ENCODE measurements at places on chromosomes 6 and 20.
A peak's percentile ranks its signal among the peaks of the same experiment; 100 is the strongest.

DNA sequence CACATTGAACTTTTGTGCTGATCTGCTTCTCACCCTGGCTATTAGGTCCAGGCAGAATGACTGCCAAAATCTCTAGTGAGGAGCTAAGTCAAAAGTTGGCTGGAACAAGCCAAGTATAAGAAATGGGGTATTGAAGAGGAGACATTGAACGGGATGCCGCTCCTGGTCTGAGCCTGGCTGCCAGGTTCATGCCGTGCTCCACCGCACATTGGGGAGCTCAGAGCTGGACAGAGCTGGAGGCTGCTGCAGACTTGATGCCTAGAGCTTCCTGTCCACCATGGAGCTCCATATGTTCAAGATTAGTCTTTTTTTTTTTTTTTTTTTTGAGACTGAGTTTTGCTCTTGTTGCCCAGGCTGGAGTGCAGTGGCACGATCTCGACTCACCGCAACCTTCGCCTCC is 4.1 kb upstream of the IFT52 start:
- DNase-seq = no peak

DNA sequence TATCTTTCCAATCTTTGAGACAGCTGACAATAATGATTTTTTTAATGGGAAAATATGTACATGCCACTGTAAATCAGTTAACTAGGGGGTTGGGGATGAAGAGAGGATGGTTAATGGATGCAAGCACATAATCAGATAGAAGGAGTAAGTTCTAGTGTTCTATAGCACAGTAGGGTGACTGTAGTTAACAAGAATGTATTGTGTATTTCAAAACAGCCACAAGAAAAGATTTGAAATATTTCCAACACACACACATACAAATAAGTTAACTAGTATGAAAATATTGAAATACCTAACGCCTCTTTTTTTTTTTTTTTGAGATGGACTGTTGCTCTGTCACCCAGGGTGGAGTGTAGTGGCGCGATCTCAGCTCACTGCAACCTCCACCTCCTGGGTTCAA is 153.4 kb upstream of the SALL4 start:
- no peak for DNase-seq

DNA sequence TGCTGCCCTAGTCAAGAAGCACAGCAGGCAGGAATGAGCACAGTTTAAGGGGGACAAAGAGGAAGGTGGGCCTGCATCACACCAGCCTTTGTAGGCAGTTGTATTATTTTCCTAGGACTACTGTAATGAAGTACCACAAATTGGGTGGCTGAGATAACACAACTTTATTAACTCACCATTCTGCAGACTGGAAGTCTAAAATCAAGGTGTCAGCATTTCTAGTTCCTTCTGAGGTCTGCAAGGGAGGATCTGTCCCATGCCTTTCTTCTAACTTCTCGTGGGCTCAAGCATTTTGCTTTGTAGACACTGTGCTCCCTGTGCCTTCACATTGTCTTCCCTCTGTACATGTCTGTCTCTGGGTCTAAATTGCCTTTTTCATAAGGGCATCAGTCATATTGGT is 488.5 kb upstream of the JARID2 start:
- no peak for DNase-seq

DNA sequence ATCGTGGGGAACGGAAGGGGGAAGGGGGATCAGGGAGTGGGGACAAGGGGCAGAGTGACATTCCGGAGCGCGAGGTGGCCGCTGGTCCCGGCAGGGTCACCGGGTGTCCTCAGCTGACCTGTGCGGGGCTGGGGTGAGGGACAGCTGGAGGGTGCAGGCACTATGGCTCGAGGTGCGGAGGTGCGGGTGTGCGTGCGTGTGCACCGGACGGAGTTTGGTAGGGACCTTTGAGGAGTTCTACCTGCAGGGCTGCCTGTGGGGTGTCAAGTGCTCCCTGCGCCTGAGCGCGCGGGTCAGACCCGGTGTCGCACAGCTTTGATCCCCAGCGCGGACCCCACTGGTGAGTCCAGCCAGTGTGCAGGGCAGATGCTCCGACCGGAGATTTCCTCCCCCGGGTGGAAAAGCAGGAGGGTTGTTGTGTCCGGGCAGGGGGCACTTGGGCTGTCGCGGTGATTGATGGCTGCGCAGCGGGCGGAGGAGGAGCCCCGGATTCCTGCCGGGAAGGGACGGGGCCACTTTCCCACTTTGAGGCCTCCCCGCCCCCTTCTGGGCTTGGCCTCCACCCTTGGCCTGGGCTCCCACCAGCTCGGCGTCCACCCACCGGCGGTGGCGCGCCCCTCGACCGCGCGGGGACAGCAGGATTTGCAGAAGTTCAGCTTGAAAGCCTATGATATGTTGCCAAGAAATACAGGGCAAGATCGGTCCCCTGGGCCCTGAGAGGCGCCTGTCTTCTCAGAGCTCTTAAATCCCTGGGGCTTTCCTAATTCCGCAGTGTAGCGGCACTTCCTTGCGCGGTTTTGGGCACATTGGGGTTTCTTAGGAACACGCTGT is 658 bp downstream of the RIN2 start:
- DNase-seq = peak; percentile 89

DNA sequence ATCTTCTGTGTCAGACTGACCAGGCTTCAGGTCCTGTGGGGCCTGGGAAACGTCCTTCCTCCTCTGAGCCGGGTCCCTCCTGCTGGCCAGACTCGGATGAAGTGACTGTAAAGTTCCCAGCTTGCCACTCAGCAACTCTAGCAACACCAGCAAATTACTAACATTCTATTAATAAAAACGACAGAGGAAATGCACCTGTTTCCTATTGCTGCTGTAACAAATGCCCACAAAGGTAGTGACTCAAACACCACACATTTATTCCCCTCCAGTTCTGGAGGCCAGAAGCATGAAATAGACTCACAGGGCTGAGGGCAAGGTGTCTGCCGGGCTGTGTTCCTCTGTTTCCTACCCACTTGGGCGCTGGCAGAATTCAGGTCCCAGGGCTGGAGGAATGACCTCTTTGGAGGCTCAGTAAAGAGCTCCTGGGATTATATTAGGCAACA is 48.8 kb downstream of the CTCFL start:
- no peak for DNase-seq

DNA sequence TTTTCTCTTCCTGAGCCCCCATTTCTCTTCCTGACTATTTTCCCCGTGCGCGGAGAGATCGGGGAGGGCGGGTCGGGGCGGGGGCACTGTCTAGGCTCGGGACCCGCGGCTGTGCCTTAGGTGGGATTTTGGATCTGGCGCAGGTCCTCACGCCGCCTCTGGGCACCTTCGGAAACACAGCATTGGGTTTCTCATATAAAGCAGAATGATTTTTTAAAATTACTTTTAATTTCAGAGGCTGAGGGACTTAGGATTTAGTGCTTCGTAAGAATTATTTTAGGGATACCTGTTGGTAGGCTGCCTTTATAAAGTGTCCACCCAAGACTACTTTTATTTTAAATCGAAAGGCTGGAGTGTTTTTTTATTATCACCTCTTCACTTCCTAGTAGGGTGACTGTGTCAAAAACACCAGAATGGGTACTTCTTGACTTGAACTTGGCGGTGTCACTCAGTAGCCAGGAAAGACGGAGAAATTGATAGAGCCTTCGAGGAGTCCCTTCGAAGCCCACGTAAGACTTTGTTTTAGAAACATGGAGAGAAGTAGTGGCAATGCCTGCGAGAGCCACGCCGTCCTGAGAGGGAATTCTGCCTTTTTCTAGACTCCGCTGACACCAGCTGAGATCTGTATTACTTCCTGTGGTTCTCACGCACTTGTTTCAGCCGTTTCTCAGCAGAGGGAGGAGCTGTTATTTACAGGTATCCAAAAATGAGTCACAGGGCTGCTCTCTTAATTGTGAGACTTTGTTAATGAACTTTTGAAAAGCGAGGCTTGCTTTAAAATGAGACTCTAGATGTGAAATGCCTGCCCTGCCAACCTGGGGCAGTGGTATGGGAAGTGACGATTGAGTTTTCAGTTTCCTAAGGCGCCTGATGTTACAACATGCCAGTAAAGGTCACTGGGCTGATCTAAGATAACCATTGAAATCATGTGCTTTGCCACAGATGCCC is 667 bp downstream of the STX11 start:
- DNase-seq = peak; percentile 37

GRCh38 chr6:165081944-165082532 is 227.4 kb downstream of the C6orf118 start:
- DNase-seq = no peak

DNA sequence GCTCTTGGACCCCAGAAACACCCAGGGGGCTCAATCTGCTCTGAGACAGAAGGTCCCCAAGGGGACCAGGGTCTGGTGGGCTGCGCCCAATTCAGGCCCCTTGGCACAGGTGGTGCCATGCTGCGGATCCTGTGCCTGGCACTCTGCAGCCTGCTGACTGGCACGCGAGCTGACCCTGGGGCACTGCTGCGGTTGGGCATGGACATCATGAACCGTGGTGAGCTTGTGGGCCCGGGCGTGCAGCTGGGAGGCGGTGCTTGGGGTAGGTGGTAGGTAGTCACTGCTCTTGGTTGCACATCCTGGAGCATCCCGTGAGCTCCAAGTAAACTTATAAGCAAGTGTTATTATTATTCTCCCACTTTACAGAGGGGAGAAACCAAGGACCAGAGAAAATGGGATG is at the start of gene BPIFB6:
TSS of gene BPIFB6 (plus strand) at position 118 of the 400 bp plus-strand sequence. CDS start at position 118, 0 bp downstream.
- DNase-seq = no peak

GRCh38 chr6:82882363-82883023 is 183.1 kb downstream of the UBE3D start:
- DNase-seq = no peak

GRCh38 chr20:33570743-33571142 is 80.8 kb downstream of the CBFA2T2 start:
- no peak for DNase-seq

DNA sequence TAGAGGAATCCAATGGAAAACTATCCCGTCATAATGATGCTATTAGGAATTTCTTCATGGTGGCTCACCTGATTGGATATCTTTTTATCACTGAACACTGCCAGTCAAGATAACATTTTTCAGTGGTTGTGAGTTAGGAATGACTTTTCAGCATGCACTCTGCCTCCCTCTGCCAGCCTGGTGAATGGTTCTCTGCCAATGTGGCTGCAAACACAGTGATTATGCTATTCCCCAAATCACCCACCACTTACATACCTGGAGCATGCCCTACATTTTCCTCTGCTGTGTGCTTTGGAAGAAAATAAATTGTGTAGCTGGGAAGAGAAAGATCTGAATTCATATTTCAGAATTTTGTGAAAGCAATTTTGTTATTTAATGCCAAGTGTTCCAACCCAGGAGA is 102.6 kb upstream of the LAMP5 start:
- no peak for DNase-seq

DNA sequence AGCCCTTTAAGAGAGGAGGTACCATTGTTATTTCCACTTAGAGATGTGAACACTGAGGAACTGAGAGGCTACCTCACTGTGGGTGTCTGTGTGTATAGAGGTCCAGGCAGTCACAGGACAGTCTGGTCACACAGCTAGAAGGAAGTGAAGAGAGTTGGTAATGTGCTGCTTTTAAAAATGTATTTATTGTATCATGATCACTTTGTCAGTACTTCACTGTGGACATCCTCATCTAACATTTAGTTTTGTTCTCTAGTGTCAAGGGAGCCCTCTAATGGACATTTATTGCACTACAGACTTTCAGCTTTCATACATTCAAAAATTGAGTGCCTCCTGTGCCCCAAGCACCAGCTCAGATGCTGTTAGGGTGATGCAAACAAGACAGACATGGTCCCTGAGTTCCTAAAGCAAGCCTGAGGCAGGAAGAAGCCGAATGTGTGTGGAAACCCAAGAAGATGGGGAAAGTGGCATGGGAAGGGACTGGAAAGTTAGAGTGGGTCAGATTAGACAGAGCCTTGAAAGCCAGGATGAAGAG is 123.0 kb downstream of the SLC16A10 start:
- peak; percentile 59 for DNase-seq

DNA sequence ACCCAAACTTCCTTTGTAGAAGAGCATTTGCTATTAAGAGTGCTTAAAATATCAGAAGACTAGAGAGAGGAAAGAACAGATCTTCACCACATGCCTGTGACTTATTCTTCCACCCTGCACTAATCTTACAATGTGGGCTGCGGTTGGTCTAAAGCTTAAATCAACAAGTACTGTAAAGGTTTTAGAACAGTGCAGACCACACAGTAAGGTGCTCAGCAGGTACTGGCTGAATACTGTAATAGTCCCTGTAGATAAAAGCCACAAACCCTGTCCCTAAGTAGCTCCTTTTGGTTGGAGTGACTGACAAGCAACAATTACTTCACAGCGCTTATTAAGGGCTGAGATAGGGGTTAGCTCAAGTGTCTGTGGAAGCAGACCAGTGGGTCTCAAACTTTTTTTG is 972 bp upstream of the PHF3 start:
- no peak for DNase-seq

DNA sequence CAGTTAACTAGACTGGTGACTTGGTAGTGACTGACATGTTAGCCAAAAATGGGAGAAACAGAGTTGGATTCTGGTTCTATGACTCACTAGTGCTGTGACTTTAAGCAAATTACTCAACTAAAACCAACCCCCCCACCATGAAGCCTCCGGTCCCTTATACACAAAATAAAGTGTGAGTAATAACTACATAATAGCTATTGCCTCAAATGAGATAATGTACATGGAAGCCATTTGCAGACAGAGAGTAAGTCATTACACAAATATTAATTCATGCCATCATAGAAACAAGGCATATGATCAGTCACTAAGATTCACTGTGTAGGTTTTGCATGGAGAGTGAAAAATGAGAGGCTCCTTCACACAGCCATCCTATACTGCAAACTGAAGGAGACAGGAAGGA is 111.9 kb downstream of the HIVEP2 start:
- no peak for DNase-seq

- no peak for DNase-seq
Measured at GRCh38 chr6:138219398-138219797, 1.1 kb upstream of the PBOV1 start.

GRCh38 chr20:38294076-38294591 is 9.8 kb upstream of the BPI start:
- no peak for DNase-seq

- no peak for DNase-seq
Measured at GRCh38 chr6:37110500-37111461, 59.2 kb upstream of the PIM1 start.

GRCh38 chr6:170039156-170040114 is 251.4 kb downstream of the DLL1 start:
- DNase-seq = no peak

DNA sequence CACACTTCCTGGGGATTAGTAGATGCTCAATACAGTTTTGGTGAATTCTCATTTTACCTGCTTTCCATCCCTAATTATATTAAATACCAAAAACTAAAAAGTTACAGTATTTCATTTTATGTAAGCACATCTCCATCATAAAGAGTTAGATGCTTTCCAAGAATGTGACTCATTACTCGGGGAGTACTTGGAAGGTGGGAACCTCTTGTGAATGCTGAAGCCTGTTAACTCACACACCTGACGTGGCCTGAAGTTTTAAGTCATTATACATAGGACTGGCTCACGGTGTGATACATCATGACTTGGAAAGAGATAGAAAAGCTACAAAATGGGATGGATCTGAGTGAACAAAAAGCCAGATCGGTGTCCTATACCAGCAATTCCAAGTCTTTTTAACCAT is 2.2 kb upstream of the OSER1 start:
- no peak for DNase-seq

All from HuH-7 (cell line).